Right forelimb (tissue), 1 donor: ENCODE measurements at places on chromosomes 2 and 18.

DNA sequence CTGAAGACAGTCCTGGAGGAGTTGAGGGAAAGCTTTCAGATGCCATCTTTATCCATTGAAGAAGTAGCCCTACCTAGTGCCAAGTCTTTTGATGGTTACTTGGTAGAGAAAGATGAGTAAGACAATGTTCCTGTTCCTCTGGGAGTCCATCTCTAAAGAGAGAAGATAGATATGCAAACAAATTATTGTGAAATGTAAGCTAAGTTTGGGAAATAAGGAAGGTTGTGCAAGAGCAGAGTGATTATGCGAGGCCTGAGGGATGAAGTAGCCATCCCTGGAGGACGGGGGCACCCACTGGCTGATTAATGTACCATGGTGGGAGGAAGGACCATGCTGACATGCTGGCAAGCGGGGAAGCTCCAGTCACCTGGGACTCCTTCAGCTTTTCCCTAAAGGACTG is 994 bp upstream of the DTNA start:
- no peak for DNase-seq

DNA sequence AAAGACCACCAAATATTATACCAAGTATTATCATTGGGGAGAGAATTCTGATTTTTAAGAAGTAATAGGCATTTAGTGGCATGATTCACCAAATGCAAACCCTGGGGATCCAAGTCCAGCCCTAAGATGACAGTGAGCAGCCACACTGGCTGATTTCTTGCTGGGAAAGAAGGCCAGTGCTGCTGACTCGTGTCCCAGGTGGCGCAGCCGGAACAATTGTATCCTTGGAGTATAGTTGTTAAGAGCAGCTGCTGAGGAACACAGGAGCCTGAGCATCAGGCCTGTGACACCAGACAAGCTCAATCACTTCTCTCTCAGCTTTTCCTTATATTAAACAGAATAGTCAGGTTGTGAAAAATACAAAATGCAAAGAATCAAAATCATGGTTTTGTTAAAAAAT is 48.4 kb downstream of the LRP1B start:
- no peak for DNase-seq

DNA sequence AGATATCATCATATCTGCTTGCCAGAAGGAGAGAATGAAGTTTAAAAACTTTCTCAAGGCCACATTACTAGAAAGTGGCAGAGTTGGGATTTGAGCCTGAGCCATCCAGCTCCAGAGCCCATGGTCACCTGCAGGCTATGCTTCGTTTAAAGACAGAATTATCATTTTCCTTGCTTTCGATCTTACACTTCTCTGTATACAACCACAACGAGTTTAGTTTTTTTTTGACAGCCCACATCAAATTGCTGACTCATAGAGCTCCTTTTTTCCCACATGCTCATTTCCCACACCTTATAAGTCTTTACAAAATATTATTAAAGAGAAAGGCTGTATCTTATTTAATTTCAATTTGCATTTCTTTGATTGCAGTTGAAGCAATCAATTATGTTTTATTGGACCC is 6.5 kb downstream of the PLEK start:
- DNase-seq, result no peak

- DNase-seq, result no peak
These were observed 53.5 kb downstream of the SLC4A1AP start for GRCh38 chr2:27717070-27717795.

DNA sequence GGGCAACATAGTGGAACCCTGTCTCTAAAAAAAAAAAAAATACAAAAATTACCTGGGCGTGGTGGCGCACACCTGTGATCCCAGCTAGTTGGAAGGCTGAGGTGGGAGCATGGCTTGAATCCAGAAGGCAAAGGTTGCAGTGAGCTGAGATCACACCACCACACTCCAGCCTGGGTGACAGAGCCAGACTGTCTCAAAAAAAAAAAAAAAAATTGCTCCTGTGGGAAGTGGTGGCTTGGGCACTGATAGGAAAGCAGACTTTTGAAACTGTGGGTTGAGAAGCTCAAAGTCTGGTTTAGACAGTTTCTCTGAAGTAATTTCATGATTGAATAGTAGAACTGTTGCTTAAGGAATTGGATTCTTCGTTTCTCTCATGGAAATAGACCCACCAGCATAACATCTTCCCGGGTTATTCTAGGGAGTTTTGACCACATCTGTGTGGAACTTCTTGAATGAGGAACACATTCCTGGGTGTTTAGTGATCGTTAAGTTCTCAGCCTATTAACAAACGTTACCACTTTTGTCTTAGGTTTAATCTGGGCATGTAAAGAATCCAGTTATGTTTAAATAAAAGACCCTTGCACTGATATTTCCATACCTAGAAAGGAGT is 33.5 kb downstream of the GRHL1 start:
- no peak for DNase-seq

DNA sequence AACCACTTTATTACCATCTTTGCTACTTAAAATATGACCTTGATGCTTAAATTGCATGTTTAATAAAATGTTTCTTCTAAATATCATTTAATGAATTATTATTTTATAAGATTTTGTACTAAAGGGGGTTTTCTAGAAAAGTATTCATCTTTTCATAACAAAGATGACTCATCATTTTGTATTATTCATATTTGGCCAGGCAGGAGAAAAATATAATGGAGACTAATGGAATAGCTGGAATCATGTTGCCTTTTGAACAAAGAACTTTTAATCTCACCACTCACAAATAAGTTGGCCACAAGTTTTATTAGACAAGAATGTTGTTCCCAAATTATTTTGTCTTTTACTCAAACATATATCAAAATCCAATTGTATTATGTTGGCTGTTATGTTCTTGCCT is 882.4 kb downstream of the DSC3 start:
- no peak for DNase-seq

DNA sequence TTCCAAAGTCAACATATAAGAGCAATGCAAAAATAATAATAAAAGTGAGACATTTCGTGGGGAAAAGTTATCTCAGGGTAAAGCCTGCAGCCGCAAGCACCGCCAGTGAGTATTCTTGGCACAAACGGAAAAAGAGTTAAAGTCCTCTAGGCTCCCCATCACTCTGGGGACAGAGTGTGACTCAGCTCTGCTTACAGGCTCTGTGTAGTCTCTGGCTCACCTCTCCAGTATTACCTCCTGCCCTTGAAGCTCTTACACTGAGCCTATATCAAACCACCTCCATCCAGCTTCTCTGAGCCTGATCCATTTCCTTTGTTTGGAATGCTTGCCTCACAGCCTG is 55.5 kb downstream of the MTHFD2 start:
- no peak for DNase-seq

- DNase-seq, result no peak
These were observed 73.8 kb upstream of the CCDC85A start for GRCh38 chr2:56109994-56110393.
